ENCODE measurements at places on chromosomes 12 and 14. TPM values are rescaled to one million over a fixed set of nuclear protein-coding genes. Genes with fewer than 3 reads are reported as not detected.

NANOG gene
- not detected for total RNA-seq

FGF23 gene
- not detected for total RNA-seq

GRIP1 gene
- 2.2 TPM for total RNA-seq

LRIG3 gene
- not detected for total RNA-seq

SYCP3 gene
- 0.22 TPM for total RNA-seq

ESR2 gene
- 0.96 TPM for total RNA-seq

GRCh38 chr14:99971087-99971940, 93.9 kb upstream of the EVL start:
- DNase-seq = peak; percentile 86
- H3K4me1 ChIP-seq = peaks cover 30% of the 10 kb centered on the region
- H3K4me3 ChIP-seq = peak overlapping the region; percentile 54
- H3K27ac ChIP-seq = no peak overlapping the region
- peaks cover 34% of the 10 kb centered on the region for H3K27me3 ChIP-seq

GRCh38 chr14:62084020-62084419, 321.8 kb downstream of the SNAPC1 start:
- H3K27me3 ChIP-seq = no peaks in the 10 kb centered on the region
- no peak for DNase-seq
- no peak overlapping the region for H3K27ac ChIP-seq
- no peak overlapping the region for H3K4me3 ChIP-seq

GRCh38 chr12:108318472-108319275, 20.4 kb downstream of the CMKLR1 start:
- H3K4me3 ChIP-seq = no peak overlapping the region
- H3K27me3 ChIP-seq = no peaks in the 10 kb centered on the region
- H3K36me3 ChIP-seq = no peaks in the 10 kb centered on the region
- DNase-seq = no peak

DNA sequence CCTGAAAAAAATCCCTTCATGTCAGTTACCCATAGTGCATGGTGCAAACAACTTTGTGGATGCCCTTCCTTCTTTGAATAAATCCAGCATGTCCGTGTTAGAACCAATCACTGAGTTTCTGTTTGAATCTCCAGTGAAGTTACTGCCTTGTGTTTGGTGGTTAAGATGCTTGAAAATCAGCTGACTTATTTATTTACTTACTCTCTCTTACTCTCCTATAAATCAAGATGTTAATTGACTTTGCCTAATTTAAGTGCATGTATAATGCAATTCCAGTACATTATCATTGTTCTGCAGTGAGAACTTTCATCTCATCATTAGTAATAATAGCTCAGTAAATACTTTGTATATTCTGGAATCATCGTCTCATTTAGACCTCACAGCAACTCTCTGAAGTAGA, 114.2 kb downstream of the ESRRB start:
- no peaks in the 10 kb centered on the region for H3K36me3 ChIP-seq
- no peak for DNase-seq
- no peaks in the 10 kb centered on the region for H3K27me3 ChIP-seq
- H3K4me3 ChIP-seq = no peak overlapping the region
- no peak overlapping the region for H3K27ac ChIP-seq

GRCh38 chr12:104748356-104748755, 209.7 kb downstream of the SLC41A2 start:
- H3K4me3 ChIP-seq = no peak overlapping the region
- H3K4me1 ChIP-seq = peaks cover 28% of the 10 kb centered on the region
- peaks cover 4% of the 10 kb centered on the region for H3K36me3 ChIP-seq

All from activated naive CD8-positive, alpha-beta T cell treated with anti-CD3 and anti-CD28 coated beads for 36 hours (primary cell).